ENCODE measurements at places on chromosomes 6 and 20.

GRCh38 chr6:150527100-150527499 lies 72.6 kb upstream of the PLEKHG1 start:
- no peak for DNase-seq

DNA sequence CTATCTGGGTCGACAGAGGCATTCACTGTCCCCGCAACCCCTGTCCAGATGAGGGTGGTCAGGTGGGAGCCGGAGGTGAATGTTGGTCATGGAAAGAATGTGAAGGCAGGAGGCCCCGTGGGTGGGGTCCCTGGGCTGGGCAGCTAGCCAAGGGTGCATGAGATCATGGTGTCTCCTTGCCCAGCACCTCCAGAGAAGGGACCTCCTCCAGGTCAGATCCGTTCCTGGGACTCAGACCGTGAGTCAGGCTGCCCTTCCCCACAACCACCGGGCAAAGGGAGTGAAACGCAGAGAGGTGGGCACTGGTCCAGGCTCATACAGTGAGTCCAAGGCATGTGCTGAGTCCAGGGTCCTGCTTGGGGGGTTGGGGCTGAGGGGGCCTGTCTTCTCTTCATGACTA lies 3.5 kb downstream of the FOXS1 start:
- no peak for DNase-seq

DNA sequence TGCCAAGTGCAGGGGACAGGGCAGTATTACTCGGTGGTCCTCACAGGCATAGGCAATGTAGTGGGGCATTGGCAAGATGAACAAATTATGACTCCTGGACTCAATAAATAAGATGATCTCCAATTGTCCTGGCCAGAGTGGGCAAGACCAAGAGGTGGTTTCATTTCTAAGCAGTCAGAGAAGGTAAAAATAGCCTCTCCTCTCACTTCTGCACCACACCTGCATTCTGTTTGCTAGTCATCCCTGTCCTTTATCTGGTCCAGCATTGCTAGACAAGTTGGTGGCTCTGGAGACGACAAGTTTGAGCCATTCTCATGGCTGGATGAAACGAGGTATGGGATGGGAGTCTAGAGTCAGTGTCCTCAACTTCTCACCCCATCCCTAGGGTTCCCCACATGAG lies 83.0 kb downstream of the BANF2 start:
- DNase-seq, result no peak

DNA sequence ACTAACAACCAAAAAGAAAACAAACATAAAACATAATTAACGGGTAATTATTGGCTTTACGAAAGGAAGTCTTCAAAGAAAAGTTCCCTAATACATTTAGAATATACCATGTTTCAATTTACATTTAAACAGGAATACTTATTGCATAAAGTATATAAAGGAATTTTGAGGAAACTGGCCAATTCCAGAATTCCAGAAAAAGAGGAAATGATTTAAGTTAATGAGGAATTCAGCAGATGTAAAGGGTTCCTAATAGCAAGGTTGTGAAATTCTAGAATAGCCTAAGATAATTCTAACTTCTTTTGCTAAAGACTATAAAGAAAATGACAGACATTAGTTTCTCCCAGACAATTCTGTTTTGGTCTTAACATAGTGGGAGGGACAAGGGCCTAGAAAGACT lies 35.0 kb downstream of the DTNBP1 start:
- no peak for DNase-seq

DNA sequence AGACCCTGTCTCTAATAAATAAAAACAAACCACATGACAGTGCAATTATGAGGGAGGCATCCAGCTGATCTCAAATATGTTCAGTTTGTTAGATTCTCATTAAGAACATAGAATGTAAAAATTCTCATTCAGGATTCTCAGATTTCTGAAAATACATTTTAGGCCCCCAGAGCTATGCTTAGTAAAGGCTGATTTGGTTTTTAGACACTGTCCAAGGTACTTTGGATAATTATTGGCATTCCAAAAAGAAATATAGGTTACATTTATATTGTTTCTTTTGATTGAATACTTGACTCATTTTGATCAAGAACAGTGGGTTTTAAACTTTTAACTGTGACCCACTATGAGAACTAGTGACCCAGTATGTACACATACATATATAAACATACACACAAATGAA lies 55.5 kb downstream of the ANKRD6 start:
- no peak for DNase-seq

DNA sequence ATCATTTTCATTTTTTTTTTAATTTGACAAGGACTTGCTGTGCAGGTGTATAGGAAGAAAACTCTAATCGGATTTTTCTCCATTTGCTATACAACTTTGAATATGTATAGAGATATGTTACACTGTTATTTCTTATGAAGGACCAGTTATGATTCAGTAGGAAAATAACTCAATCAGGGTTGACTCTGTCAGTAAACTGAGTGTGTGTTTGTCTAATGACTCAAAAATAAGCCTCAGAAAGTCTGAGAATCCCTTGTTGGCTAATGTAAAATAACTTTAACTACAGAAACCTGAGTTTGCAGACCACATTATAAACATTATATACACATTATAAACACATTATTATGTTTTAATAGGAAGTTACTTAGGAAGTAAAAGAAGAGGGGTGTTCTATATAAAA lies 352.6 kb downstream of the RIMS1 start:
- no peak for DNase-seq

GRCh38 chr6:147441751-147442150 lies 66.7 kb upstream of the SAMD5 start:
- DNase-seq, result no peak

DNA sequence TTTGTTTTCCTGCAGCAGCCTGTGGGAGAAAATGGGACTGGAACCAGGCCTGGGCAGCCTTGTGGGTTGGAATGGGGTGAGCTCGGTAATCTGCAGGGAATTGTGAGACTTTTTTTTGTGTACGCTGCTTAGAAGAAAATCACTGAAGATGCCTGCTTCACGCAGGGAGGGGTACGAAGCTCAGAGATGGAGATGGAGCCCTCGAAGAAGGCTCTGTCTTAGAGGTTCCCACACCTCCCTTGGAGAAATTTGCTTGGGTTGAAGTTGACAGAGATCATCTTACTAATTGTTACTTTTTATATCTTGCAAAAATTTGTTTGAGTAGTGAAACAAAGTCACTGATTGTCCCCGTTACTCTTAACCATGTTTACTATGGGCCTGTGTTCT lies 894 bp downstream of the PYGB start:
- DNase-seq, result no peak

DNA sequence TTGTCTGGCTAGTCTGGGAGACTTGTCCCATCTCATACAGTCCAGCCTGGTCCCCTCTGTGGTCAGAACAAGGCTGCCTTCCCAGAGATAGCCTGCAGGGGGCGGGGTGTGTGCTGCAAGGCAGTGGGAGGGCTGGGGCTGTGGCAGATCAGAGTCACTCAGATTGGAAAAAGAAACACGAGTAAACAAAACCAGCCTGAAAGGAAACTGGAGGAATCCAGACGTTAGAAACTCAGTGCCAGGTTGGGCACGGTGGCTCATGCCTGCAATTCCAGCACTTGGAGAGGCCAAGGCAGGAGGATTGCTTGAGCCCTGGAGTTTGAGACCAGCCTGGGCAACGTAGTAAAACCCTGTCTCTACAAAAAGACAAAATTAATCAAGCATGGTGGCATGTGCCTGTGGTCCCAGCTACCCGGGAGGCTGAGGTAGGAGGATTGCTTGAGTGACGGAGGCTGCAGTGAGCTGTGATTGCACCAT lies 20.2 kb downstream of the LEMD2 start:
- no peak for DNase-seq

DNA sequence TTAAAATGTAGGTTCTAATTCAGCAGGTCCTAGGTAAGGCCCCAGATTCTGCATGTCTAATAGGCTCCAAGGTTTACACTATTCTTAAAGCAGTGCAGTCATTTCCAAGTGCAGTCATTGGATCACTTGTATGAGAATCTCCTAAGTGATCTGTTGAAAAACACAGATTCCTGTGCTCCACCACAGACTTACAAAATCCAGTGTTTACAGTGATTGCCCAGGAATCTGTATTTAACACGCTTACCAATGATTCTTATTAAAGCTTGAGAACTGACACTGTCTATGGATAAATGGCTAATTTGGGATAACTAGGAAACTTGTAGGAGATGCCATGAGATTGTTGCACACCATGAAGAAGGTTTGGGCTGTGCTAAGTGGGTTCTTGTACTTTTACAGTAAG lies 104.6 kb upstream of the PLEKHG1 start:
- no peak for DNase-seq

GRCh38 chr6:81751388-81752083 lies 945 bp downstream of the TENT5A start:
- no peak for DNase-seq

- DNase-seq, result no peak
Observed at GRCh38 chr20:32805721-32806120, 14.0 kb upstream of the MAPRE1 start.

DNA sequence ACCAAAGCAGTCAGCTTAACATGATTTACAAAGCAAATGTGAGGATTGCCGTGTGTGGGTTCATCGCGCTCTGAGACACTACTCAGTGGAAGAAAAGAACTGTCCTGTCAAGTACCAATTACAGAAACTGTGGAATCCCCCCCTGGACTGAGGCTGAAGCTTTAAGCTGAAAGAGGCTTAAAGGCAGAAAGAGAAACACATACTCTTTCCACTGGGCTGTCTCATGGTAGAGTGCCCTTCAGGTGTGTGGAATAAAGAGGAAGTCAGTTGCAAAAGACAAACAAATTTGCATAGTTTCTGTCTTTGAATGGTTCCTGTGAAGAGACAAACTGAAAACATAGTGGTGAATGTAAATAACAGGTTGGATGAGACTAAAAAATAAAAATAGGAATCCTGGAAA lies 560.4 kb upstream of the SYNCRIP start:
- no peak for DNase-seq

DNA sequence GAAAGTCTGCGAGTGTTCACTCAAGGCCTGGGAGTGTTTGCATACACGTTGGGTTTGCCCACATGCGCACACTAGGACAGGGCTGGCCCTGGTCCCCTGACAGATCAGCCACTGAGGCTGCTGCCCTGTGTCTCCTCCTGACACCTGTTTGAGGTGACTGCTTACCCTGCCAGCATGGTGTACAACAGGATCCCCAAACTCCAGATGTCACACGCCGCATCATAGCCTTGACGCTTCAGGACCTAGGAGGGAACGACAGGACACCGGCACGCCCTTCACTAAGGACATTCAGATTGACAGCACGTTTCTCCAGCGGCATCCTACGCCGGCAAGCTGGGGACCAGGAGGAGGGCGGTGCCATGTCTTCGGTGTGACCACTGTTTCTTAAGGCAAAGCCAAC lies 37.0 kb upstream of the MPC1 start:
- DNase-seq, result no peak

DNA sequence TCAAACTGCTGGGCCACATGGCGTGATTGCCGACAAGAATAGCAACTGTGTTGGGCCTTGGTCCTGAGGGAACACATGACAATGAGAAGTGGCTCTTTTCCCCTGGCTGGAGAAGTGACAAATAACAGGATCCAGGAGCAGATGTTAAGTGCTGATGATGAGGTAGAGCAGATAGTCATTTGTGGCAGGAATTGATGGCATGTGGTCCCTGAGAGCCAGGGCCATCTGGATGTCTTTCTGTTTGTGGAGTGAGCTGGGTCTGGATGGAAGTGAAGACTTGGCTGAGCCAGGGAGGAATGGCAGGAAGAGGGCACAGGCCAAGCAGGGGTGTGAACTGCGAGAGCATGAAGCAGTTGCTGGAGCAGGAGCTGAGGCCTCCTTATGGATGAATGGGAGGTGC lies 67.8 kb downstream of the SCAND1 start:
- DNase-seq, result no peak

DNA sequence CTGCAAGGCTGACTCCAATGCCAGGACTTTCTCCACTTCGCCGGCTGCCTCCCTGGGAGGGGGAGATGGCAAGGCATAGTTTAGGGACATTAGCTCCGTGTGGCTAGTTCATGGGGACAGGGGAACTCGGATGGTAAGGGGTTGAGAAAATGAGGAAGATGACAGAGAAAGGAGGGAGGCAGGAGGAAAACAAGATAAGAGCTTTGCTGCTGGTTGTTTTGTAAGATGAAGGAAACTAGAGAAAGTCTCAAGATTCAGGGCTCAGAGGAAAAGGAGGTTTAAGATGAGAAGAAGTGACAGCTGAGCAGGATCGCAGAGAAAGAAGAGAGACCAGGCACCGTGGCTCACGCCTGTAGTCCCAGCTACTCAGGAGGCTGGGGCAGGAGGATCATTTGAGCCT lies 180.9 kb upstream of the RREB1 start:
- no peak for DNase-seq

DNA sequence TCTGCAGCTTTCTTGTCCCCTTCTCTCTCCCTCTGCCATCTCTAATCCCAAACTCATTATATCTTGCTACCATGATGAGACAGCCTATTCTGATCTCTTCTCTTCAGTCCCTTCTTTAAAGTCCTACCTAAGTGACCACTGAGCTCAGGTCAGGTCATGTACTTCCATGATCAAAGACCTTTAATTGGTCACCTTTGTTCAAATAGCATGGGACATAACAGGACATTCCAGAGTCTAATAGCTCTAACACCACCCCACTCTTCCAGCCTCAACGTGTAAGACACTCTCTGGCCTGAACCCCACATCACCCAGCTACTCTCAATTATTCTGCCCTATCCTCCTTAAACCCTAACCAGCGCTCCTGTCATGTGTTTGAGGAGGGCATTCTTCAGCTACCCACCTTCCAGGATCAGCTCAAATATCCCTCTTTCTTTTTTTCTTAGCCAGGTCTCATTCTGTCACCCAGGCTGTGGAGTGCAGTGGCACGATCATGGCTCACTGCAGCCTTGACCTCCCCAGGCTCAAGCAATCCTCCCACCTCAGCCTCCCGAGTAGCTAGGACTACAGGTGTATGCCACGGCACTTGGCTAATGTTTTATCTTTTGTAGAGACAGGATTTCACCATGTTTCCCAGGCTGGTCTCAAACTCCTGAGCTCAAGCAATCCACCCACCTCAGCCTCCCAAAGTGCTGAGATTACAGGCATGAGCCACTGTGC lies 2.1 kb upstream of the SMLR1 start:
- DNase-seq, result no peak

GRCh38 chr6:122372647-122373046 lies 26.8 kb upstream of the HSF2 start:
- no peak for DNase-seq

GRCh38 chr20:17534077-17534476 lies 2.9 kb upstream of the BFSP1 start:
- no peak for DNase-seq

Measured in activated CD8-positive, alpha-beta memory T cell treated with anti-CD3 and anti-CD28 coated beads for 1 hour (primary cell).